ENCODE measurements at places on chromosomes 1 and 21.
A peak's percentile ranks its signal among the peaks of the same experiment; 100 is the strongest.

- no peak for DNase-seq
Observed at GRCh38 chr21:17866590-17866989, 47.4 kb upstream of the C21orf91 start.

- no peak for DNase-seq
Observed at GRCh38 chr1:5947978-5948680, 44.1 kb downstream of the NPHP4 start.

DNA sequence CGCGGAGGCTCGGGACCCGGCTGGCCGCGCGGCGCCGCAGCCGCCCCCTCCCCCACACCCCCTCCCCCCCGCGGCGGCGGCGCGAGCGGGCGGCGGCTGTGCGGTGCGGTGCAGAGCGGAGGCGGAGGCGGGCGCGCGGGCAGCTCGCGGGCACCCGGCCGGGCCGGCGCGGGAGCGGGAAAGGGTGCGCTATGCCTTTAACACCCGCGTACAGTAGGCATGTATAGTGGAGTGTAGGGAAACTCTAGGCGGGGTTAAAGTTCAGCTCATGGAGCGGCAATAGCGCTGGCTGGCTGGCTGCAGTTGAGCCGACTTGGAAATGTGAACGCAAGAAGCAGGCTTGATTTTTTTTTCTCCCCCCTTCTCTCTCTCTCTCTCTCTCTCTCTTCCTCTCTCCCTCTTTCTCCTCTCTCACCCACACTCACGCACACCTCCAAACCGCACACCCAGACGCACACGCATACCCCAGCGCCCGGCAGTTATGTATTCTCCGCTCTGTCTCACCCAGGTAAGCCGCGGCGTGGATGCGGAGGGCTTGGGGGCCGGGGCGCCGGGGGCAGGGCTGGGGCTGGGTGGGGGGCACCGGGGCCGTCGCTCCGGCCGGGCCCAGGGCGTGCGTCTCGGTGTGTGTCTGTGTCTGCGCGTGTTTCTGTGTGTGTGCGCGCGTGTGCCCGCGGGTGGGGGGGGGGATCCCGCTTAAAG, at the start of gene NFIA:
NFIA (plus strand) TSS at position 251 of the 702 bp plus-strand sequence.
- peak; percentile 78 for DNase-seq

DNA sequence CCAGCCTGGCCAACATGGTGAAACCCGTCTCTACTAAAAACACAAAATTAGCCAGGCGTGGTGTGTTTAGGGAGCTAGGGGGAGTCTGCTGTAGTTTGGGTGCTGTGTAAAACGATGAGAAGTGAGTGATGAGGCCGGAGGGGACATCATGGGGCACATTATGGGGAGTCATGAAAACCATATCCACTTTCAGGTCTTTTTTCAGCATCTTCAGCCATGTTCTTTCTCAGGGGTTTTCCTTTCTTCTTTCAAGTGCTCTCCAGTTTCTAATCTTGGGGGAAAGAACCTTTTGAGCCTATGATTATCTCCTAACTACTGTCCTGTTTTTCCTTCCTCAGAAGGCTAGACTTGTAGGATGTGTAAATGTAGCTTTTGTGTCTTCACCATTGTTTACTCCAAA, 14.4 kb downstream of the KDM4A start:
- DNase-seq = no peak

- DNase-seq = no peak
Observed at GRCh38 chr1:22781483-22781882, 70.8 kb downstream of the EPHB2 start.

- no peak for DNase-seq
Observed at GRCh38 chr1:244303610-244303969, 148.1 kb downstream of the ADSS2 start.

DNA sequence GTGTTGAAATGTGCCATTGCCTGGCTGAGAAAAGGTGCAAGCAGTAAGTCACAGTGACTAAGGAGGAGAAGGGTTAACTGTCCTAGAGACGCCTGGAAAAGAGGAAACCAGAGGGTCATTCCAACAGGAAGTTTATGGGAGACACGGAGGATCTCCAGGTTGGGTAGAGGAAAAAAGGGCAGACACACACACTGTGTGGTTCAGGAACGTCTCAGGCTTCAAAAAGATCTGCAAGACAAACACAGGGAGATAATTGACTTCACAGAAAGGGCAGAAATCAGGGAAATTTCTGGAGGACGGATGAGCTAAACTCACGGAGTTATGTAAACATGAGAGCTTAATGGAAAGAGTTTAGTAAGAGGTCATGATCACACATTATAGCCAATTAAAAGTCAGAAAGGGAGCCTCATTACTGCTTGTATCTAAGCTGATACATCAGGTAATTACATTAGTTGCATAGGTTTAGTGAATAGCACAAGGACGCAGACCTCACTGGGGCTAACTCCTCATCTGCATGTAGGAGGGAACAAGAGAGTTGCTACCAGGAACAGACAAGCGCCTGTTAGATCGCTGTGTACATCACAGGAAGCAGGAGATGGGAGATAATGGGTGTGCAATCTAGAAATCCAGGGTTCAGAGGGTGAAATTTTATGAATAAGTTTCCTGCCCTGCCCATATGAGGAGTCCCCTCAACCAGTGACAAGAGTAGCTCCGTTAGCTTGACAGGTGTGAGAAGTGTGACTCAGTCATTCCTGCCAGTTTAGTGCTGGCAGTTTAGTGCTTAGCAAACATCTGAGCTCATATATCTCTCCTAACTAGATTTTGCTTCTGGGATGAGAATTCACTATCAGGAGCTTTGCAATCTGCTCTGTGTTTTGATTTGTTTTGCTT, 96.6 kb upstream of the TNR start:
- DNase-seq = no peak

- DNase-seq = no peak
Observed at GRCh38 chr1:170700842-170701615, 37.1 kb downstream of the PRRX1 start.

DNA sequence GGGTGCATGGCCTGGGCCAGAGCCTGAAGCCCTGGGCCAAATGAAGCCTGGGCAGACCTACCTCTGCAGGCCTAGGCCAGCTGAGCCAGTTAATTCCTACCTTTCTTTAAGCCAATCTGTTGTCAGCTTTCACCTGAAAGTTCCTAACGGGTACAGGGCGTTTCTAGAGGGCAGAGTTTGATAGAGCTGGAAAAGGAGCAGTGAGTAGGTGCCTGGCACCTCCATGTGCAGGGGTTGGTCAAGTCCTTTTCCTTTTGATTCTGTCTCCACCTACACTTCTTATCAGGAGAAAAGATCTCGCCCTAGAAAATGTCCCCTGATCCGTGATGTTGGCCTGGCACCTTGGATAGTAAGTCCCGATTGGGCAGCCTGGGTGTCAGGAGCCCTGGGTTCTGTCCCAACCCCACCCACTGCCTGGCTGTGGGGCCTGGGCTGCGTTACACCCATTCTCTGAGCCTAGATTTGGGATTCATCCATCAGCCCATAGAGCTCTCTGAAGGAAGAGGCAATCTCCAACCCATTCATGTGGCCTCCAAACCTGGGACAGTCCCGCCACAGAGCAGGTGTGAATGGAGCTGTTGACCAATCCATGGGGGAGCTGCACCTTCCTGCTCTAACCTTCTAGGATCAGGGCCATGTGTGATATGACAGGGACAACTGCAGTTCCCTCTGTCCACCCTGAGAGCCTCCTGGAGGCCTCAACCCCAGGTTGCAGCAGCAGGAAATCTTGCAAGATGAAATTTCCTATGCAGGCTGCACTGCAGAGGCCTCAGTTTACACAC, 304.3 kb downstream of the MATN1 start:
- DNase-seq = no peak

- DNase-seq = peak; percentile 89
Observed at GRCh38 chr1:17688217-17688810, 66.8 kb upstream of the ACTL8 start.

DNA sequence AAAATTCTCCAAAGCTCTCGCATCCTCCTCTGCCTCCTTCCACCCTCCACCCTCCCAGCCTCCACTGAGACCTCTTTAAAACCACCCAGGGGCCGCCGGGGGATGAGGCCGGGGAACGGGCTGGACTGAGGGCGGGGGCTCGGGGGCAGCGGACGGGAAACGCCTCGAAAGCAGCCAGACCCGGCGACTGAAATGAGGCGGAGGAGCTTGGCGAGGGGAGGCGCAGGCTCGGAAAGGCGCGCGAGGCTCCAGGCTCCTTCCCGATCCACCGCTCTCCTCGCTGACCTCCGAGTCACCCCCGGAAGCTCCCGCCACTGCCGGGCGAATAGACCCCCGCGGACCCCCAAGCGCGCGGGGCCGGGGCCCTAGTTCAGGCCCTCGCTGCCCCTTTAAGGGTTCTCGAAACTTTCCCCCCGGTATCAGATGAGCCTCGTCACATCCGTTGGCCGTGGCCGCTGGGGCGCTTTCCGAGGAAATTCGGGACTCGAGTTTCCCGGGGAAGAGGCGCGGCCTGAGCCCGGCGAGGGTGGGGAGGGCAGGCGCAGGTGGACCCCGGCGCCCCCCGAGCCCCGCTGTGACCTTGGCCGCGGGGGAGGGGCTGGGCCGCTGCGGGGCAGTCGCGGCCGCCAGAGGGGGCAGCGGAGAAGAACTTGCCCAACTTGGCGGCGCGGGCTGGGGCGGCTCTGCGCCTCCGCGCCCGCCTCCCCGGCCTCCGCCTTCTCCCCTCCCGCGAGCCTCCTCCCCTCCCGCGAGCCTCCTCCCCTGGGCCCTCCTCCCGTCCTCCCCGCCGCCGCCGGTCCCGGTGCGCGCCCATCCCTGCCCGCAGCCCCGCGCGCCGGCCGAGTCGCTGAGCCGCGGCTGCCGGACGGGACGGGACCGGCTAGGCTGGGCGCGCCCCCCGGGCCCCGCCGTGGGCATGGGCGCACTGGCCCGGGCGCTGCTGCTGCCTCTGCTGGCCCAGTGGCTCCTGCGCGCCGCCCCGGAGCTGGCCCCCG, at the start of gene BACE2:
BACE2 (plus strand) TSS at position 813 of the 995 bp plus-strand sequence; CDS start at position 917, 104 bp downstream.
- DNase-seq = no peak

GRCh38 chr1:33709783-33710718, 153.8 kb upstream of the HMGB4 start:
- peak; percentile 52 for DNase-seq

GRCh38 chr1:173056365-173056764, 5.6 kb upstream of the TNFSF18 start:
- no peak for DNase-seq

GRCh38 chr1:16031551-16031950, 9.7 kb downstream of the CLCNKA start:
- no peak for DNase-seq
